Erythroblast (primary cell): ENCODE measurements at places on chromosomes 7 and 10.

DNA sequence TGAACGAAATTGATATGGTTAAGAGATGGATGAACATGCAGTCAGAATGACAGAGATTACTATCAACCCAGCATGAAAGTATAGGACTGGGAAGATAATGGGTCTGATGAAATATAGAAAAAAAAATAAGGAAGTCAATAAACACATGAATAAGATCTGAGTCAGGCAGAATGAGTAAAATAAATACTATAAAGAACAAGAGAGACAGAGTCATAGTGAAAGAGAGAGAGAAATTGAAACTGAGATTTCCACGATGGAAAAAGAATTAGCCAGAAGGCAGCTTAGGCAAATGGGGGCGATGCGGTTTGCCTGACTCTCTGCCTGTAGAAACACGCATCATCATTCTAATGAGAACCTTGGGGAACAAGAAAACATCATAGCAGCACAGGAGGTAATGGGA, 26.6 kb downstream of the SEMA3D start:
- DNase-seq, result no peak

GRCh38 chr7:153188630-153189029, 429.1 kb downstream of the ACTR3B start:
- DNase-seq, result no peak

DNA sequence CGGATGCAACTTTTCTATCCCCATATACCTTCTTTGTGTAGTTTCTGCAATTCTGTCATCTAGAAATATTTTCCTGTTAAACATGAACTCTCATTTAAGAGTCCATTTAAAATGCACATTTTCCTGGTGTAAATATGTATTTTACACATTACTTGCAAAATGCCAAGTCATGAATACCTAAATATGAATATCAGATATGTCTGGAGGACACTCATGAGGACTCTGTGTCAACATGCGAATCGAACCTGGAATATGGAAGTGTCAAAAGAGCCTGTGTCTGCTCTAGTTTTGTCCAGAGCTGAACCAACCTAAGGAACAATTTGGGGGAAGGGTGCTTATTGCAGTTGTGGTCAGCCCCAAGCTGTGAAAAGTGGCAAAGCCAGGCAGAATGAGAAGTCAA, 163.7 kb upstream of the CELF2 start:
- DNase-seq, result no peak

- DNase-seq, result no peak
These were observed 64.1 kb downstream of the CFAP58 start for GRCh38 chr10:104417637-104418292.

GRCh38 chr7:55508221-55509011, 63.9 kb downstream of the VOPP1 start:
- no peak for DNase-seq
